NCI-H526 (cell line): ENCODE measurements at places on chromosomes 12 and 14.

DNA sequence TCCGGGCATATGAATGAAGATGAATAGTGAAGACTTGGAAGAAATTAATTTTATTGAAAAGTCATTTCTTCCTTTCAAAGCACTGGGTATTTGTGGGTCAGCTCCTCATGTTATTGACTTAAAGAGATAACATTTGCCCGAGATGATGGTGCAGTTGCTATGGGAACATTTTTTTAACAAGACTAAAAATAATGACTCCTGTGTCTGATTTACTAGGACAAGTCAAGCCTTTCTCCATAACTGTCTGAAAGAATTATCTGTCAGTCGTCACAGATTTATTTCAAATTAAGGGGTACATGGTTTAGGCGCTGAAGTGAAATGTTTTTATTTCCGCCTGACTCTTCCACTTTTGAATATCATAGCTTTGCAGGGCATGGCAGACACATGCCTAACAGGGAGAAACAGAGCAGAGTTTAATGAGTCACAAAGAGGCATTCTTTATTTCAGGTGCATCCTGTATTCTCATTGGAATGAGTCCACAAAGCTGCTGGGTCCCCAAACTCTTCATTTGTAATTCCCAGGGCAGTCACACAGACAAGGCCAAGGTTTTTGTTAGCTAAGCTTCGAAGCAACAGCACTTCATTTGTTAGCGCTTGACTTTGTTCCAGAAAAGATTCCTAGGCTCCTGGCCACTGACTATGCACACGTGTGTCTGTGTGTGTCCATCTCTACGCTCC is 4.3 kb upstream of the GPHB5 start:
- no peak for DNase-seq

GRCh38 chr14:75293920-75294648 is 15.5 kb downstream of the FOS start:
- DNase-seq: peak; percentile 94

DNA sequence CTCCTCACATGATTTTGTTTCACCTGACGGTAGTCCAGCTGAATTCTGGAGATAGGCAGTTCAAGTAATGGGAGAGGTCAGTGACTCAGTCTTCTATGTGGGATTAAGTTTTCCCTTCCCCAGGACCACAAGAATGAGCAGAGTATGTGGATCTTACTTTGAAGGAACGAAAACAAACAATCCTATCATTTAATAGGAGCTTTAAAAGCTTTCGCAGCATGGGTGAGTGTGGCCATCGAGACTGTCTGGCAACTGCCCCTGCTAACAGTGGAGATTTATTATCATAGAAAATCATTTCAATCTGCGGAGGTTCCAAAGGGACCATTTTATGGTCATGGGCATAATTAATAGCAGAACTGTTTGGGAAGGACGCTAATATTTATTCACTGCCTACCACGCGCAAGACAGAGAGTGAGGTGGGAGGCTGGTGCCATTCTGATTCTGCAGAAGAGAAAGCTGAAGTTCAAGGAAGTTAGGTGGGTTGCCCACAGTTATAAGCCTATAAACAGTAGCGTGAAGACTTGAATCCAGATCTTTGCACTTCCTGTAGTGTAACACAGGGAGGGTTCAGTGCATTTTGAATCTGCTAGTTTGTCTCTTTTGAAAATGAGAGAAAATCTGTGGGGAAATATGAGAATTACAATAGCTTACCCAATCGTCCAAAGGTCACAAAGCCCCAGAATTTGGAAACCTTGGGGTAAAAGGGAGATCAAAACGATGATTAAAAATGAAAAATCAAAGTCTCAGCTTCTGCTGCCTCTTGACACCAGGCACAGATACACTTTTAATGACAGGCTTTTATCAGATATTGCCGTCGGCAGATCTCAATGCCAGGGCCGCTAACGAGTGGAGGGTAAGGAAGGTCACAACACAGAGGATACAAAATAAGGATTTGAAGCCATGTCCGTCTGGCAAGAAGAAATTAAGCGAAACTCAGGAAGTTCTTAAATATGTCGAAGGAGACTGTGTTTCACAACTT is 209.6 kb downstream of the CRADD start:
- DNase-seq: no peak

DNA sequence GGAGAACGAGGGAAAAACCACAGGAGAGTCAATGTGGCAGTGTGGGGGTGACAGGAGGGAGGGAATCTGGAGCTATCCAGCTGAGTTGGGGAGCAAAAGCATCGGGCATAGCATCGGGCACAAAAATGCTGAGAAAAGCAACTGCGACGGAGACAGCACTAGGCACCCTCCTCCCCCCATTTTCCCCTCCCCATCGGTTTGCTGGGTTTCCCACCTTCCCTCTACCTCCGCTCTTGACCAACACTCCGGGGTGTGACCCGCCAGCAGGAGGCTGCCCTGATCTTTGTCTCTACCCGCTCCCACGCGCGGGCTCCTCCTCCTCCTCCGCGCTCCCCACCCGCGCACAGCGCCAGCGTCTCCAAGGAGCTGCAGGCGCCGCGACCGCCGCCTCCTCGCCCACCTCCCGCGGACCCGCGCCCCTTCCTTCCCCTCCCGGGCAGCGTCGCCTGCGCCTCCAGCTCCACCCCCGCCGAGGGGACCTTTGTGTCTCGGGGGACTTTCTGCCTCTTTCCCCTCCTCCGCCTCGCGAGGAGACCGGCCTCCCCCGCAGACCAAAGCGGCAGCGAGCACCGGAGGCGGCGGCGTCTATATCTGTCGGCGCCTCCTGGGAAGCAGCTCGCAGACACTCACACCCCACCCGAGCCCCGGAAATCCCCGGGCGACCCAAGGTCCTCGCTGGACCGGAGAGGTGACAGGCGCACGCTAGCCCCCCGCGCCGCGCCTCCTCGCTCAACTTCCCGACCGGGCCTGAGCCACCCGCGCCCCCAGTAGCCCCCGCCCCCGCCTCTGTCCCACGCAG is 920 bp downstream of the CDK17 start:
- DNase-seq: peak; percentile 79

- peak; percentile 61 for DNase-seq
Observed at GRCh38 chr12:55930771-55931316, at the start of gene DGKA. Gene DGKA (plus strand): TSS chr12:55931162. CDS start chr12:55936504, 5,342 bp downstream.

GRCh38 chr14:54902521-54903420 is at the start of gene GCH1:
Gene GCH1 (minus strand): TSS chr14:54902826. CDS start chr14:54902663, 163 bp downstream.
- peak; percentile 17 for DNase-seq
